ENCODE measurements at places on chromosomes 1 and 21.

DNA sequence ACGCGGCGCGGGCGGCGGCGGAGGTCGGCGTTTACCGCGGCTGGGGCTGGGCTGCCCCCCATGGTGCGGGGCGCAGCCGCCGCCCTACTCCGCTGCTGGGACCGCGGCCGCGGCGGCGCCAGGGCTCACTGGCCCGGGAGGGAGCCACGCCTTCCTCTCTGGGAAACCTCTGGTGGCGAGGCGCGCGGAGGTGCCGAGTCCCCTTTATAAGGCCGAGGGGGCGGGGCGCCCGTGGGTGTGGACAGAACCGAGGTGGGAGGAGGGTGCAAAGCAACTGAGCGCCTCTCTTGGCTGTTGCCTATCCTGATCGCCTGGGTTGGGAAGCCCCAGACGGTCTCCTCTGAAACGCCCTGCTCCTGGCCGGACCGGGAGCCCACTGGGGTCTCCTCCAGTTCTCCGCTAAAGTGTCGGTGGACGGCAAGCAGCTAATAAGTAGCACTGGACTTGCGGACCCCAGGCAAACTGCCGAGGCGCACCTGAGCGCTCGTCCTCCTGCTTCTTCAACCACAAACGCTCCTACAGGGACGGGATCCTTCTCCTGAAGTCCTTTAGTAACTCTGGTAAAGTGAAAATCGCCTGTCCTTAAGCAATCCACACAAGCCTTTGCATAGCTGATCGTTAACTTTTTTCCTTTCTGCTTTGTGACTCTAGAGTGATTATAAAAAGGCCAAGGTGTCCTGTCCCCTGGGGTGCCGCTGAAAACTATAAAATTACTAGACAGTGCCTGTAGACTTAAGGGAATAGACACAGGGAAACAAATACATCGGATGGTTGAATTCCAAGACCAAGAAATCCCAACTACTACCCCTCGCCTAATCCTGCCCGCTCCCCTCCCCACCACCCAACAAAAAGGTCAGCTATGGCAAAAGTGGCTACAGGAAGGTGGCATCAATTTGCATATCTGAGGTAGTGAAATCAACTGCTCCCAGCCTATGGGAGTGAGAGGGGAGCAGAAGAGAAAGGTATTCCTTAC is at the start of gene PTGER3:
TSS of gene PTGER3 (minus strand) at position 182 of the 973 bp plus-strand sequence. CDS start 239 bp downstream, outside the sequence.
- peak; percentile 55 for DNase-seq

- DNase-seq, result no peak
Measured at GRCh38 chr1:189654906-189655305, 822.8 kb downstream of the BRINP3 start.

GRCh38 chr1:160078512-160079195 is 2.7 kb upstream of the KCNJ9 start:
- DNase-seq, result no peak

- DNase-seq, result no peak
Measured at GRCh38 chr1:156134716-156135435, 18.5 kb upstream of the SEMA4A start.

DNA sequence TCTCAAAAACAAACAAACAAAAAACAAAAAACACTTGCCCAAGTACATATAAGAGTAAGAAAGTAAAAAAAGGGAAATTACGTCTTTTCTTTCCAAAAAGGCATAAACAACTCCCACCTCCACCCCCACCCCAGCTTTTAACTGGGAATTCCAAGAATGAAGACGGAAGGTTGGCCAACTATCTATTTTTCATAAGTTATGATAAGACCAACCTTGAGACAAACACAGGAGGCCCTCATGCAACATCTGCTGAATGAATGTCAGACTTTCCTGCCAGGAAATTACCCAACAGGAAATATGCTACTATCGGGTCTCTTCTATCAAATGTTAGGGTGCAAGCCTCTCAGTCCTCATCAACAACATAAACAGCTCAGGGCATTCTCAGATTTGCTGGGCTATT is 1.9 kb downstream of the BSDC1 start:
- no peak for DNase-seq
